ENCODE measurements at places on chromosomes 4 and X.

- peak; percentile 93 for ATAC-seq
Observed at GRCh38 chrX:68433155-68433980, at the start of gene OPHN1. OPHN1 (minus strand) TSS chrX:68433495; CDS start chrX:68433020, 475 bp downstream.

DNA sequence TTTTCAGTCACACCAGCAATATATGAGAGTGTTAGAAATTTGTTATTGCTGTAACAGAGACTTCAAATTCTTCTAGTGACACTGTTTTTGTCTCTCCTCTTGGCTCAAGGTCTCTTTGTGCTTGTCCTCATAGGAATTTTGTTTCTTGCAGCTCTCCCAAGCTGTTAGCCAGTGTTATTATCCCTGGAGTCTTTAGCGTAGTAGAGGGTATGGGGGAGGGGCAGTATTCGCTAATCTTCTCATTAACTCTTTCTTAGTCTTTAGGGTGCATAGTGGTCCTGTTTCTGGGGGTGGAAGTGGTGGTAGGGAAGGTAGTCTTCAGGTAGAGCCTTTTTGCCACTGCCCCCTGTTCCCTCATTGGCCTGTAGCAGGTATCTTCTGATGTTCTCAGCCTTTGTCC lies 79.4 kb downstream of the JADE3 start:
- no peak for ATAC-seq

- no peak for ATAC-seq
Observed at GRCh38 chr4:177220376-177220775, 89.3 kb upstream of the NEIL3 start.

GRCh38 chrX:19752043-19752442 lies 135.4 kb downstream of the SH3KBP1 start:
- no peak for ATAC-seq

DNA sequence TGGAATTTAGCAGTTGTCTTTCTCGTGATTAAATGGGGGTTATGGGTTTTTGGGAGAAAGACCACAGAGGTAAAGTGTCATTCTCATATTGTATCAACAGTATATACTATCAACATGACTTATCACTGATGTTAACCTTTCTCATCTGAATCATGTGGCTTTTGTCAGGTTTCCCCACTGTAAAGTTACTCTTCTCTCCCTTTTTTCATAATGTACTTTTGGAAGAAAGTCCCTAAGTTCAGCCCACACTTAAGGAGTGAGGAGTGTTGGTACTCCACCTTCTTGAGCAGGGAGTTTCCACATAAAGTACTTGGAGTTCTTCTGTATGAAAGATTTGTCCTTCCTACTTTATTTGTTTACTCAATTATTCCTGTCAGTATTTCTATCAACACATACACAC lies 169.9 kb downstream of the ZNF330 start:
- no peak for ATAC-seq

DNA sequence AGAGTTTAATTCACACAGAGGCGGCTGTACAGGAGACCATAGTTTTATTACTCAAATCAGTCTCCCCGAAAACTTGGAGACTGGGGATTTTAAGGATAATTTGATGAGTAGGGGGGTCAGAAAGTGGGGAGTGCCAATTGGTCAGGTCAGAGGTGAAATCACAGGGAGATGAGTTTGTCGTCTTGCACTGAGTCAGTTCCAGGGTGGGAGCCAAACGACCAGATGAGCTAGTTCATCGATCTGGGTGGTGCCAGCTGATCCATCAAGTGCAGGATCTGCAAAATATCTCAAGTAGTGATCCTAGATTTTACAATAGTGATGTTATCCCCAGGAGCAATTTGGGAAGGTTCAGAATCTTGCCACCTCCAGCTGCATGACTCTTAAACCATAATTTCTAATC lies 4.0 kb downstream of the ETFDH start:
- no peak for ATAC-seq

DNA sequence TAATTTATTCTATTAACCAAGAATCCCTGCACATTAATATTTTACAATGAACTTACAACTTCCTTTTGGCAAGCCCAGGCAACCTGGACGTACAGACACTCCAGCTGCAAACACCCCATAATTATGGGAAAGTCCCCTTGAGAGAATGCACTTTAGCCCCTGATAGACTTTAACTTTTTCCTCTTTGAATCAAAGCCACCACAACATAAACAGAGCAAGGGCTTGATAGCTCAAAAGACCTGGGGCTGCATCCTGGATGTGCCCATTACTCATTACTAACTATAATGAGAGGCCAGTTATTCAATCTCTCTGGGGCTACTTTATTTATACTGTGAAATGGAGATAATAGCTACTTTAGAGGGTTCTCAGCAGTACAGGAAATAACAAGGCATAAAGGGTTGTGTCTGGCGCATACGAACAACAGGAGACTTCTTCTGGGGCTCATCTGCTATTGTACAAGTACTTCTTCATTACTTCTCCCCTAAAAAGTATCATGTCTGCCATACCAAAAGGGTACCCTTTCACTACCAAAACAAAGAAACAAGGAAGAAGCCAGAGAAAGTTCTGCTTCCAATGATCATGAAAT lies 54.9 kb downstream of the CASK start:
- ATAC-seq, result no peak

GRCh38 chr4:55757356-55757952 lies 62.1 kb upstream of the EXOC1L start:
- ATAC-seq, result no peak
